ENCODE measurements at places on chromosomes 12 and 14.

GRCh38 chr12:22731236-22731635 is 106.3 kb downstream of the ETNK1 start:
- no peak for DNase-seq

DNA sequence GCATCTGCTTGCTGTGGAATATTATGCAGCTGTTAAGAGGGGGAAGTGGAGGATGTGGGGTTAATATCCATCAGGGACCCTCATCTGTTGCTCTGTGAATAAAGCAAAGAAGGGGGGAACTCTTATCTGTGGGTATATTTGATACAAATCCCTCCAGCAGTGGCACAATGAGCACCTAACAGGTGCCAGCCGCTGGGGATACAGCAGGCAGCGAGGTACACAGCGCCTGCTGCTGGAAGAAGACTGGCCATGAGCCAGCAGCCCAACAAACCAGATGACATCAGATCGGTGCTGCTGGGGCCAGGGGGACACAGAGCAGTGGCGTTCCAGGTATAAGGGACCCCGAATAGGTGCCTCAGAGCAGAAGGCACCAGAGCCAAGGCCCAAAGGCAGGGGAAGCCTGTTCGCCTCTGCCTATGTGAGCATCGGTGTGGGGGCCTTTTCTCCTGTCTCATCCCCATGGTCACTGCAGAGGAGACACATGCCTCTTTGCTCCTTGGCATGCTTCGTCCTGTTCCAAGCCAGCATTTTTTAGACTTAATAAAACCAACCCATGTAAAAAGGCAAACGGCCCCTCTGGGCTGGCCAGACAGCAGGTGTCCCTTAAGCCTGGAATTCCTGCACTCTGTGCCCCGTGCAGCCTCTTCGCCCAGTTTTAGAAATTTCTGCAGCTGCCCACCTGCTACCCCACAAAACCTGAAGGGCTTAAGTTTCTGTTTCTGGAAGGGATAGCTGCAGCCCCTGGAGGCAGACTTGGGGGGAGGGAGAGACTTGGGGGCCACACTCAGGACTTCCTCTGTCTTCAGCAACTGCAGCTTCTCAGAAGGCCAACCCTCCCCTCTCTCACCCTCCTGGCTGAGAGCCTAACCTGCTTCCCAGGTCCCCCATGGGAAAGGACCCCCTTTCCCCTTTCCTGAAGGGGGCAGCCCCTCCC is 1.6 kb upstream of the CKB start:
- DNase-seq, result no peak

DNA sequence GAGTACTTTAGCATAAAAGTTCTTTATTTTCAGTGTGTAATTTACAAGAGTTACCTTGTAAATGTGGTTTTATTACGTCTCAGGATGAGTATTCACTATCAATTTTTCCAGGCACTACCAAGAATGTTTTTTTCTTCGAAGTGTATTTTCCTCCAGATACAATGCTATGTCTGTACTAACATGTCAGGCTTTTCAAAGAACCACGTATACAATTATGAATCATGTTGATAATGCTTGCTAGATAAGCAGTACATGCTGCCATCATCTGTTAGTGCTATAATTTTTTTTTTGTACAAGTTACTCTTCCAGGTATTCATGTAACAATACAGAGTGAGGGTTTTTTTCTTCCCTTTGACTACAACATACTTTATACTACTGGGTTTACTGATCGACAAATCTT is 5.6 kb upstream of the KANSL2 start:
- DNase-seq, result no peak

- peak; percentile 84 for DNase-seq
These were observed 39.6 kb downstream of the TEAD4 start for GRCh38 chr12:2998789-2999264.

- DNase-seq, result no peak
These were observed 33.5 kb upstream of the ARHGAP5 start for GRCh38 chr14:32043624-32044023.

DNA sequence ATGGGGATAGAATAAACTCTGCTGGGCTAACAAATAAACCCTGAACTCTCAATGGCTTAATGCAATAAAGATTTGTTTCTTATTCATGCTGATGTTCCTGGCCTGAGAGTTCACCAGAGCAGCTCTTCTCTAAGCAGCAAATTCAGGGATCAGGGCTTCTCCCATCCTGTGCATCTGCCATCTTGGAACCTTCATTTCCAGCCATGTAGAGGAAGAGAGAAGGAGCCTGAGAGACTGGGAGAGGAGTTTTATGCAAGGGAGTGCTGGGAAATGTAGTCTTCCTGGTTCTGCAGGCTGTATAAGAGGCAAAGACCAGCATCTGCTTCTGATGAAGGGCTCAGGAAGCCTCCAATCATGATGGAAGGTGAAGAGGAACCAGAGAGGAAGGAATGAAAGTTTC is 20.6 kb upstream of the APOLD1 start:
- DNase-seq, result no peak

Measured in islet precursor cell (in vitro differentiated cells).